ENCODE measurements at places on chromosomes 4 and X.

GRCh38 chr4:161555689-161556660 lies 607.8 kb downstream of the FSTL5 start:
- no peak for DNase-seq

- DNase-seq = no peak
Observed at GRCh38 chr4:53349091-53349491, 16.8 kb downstream of the SCFD2 start.

DNA sequence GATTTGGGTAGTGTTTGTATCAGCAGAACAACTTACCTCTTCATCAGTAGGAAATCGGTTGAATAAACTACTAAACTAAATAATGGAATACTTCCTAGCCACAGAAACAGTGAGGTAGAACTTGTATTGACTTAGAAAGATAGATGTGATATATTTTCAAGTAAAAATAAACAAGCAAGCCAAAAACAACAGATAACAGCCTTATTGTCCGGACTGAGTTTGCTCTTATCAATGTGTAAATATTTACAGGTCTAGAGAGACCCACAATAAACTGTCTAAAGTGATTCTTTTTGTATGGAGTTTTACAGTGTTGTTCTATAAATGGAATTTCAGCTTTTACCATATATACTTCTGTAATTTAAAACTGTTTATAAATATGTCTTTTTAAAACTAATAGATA lies 721.8 kb downstream of the ADGRL3 start:
- DNase-seq = no peak

GRCh38 chr4:32180086-32180485 lies 1459.9 kb downstream of the PCDH7 start:
- DNase-seq = no peak

GRCh38 chrX:138890491-138890890 lies 179.0 kb upstream of the FGF13 start:
- no peak for DNase-seq

DNA sequence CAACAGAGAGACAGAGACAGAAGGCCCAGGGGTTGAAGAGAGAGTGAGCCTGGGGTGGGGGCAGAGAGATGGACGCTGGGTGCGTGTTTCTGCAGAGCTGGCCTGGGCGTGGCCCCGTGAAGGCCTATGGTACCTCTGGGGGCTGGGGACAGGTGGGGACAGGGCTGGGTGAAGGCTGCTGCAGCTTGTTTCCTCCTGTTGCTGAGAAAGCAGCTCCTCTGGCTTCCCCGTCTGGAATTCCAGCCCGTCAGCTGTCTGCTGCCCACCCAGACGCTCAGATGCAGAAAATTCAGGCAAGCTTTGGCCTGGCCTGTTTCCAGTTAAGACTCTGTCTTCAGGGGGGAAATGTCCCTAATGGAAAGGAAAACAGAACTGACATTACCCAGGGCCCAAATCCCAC lies 76.8 kb upstream of the PSAPL1 start:
- no peak for DNase-seq

DNA sequence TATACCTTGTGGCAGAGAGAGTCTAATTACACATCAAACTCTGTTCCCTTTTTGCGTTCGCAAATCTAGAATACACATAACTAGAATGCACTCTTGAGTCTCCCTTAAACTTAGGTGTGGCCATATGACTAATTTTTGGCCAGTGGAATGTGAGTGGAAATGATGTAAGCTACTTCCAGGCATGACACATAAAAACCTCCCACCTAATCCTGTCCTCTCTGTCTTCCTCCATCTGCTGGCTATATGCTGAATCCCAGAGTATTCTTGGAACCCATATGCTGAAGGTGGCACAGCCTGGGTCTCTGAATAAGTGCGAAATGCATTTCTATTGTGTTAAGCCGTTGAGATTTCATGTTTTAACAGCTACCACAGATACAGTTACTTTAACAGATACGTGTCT lies 269.9 kb upstream of the NRK start:
- no peak for DNase-seq

DNA sequence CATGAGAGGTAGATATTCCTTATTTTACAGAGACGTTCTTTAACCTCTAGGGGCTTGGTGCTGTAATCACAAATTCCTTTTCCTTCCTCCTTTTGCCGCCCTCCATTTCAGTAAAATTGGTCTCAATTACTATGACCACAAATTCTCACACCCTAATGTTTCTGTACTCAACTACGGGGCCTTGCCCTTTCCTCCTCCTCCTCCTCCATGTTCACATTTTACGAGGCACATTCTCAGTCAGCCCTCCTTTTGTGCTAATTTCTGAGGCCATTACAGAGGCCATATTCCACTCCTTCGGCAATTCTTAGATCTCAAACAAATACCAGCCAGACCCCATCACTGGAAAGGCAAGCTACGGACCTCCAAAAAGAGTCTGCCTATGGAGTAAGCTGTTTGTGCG lies 92.1 kb downstream of the SH3KBP1 start:
- no peak for DNase-seq

DNA sequence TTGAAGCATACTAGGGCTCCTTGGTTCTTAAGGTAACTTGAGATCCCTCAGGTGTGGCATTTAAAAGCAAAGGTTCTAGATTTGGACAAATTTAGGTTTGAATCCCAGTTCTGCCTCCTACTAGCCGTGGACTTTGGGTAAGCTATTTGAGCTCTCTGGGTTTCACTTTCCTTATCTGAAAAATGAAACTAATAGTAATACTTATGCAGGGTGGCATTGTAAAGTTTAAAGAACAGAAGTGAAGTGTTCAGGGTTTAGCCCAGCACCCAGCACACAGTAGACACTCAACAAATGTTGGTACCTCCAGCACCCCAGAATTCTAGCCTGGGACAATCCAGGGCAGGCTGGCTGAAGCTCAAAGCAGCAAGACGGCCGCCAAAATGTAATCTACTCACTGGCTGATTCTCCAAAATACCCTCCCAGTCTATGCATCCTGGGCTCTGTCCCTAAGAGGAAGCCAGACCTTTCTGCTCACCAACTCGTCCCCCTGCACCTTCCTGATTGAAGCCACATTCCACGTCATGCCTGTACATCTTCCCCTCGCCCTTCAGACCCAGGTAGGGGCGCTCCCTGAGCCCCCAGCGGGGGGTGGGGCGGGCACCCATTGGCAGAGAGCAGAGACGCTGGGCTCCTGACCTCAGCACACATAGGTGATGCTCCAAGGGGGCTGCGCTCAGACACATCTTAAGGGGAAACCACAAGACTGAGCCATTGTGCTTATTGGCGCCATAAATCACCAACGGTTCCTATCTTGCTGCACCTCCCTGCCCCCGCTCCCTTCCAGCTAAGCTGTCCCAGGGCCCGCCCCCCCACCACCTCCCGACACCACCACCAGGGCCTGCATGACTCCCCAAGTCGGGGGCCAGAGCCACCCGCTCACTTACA lies 160.6 kb downstream of the BCOR start:
- DNase-seq = no peak

- no peak for DNase-seq
Observed at GRCh38 chrX:103629318-103630170, 769 bp downstream of the TCEAL1 start.

- DNase-seq = no peak
Observed at GRCh38 chrX:10754445-10754844, 134.1 kb upstream of the MID1 start.

GRCh38 chrX:8632924-8633323 lies 99.0 kb downstream of the ANOS1 start:
- DNase-seq = no peak

DNA sequence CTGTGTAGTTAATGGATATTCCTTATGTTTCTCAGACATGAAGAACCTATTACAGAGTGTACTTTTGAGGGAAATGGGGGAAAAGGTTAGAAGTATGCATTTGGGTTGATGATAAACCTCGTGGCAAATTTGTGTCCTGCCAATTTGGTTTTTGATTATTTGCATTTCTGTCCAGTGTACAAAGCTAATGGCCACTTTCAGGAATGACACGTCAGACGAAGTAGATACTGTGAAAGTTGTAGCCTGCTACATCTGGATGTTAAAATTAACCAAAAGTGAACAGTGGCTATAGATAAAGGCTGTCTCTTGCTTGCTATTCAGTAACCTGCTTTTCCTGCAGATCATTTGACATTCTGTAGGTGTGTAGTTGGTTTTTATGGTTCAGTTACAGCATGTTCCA lies 1.0 kb downstream of the PRDX4 start:
- no peak for DNase-seq

- DNase-seq = no peak
Observed at GRCh38 chr4:76278583-76278982, 27.1 kb downstream of the FAM47E start.

DNA sequence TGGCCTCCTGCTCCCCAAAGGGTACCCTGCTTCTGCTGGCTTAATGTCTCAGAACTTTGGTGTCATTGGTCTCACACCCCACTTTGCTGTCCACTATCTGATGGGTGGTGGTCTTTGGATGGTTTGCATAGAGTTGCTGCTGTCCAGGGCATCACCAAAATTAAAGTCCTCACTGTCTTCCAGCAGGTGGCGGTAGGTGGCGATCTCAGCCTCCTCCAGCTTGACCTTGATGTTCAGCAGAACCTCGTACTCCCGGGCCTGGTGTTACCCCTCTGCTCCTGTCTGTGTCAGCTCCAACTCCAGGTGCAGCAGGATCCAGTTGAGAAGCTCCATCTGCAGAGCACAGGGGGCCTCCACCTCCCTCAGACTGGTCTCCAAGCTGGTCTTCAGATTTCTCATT lies 1169.5 kb upstream of the PABPC4L start:
- DNase-seq = no peak

DNA sequence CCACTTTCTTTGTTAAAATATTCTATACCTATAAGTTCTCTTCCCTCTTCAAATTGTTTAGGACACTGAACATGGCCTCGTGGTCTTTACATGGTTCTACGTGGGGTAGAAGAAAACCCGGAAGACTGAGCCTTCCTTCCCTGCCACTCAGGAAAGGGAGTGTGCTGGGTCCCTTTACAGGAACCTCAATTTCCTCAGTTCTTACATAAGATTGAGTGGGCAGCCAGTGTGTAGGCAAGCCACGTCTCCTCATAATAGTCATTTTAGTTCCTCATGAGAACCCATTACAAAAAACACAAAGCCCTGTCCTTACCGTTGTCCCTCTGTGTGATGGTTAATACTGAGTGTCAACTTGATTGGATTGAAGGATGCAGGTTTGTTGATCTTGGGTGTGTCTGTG lies 28.7 kb upstream of the SMIM10L2A start:
- no peak for DNase-seq

DNA sequence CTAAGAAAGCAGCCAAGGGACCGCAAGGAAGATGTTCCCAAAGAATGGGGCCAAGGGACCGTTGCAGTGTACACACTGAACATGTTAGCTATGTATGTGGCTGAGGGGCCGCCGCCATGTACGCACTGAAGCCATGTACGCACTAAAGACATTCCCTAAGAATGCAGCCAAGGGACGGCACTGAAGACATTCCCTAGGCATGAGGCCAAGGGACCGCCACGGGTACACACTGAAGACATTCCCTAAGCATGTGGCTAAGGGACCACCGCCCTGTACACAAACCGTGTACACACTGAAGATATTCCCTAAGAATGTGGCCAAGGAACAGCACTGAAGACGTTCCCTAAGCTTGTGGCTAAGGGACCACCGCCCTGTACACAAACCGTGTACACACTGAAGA lies 54.0 kb downstream of the DHRSX start:
- no peak for DNase-seq

- no peak for DNase-seq
Observed at GRCh38 chr4:41256131-41256739, 493 bp upstream of the UCHL1 start.

- DNase-seq = no peak
Observed at GRCh38 chr4:16674082-16674481, 224.4 kb downstream of the LDB2 start.

All from stimulated activated CD4-positive, alpha-beta T cell treated with anti-CD3 and anti-CD28 coated beads, TNF-alpha, amount 100 ng/mL, for 1 hour (primary cell).